Renal pelvis (tissue), 12 donors: ENCODE measurements at places on chromosomes 4 and X. TPM values are rescaled to one million over a fixed set of nuclear protein-coding genes. Genes with fewer than 3 reads are reported as not detected.

DNA sequence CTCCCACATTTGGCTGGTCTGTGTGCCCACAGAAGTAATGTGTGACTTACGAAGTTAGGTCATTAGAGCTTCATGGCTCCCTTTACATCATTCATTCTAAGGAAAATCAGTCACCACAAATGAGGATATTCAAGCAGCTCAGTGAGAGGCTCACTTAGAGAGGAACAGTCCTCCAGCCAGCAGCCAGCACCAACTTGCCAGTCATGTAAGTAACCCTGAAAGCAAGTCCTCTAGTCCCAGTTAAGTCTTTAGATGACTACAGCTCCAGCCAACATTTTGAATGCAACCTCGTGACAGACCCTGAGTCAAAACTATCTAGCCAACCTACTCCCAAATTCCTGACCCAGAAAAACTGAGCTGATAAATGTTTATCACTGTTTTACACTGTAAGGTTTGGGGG, 71.3 kb downstream of the LRBA start:
- DNase-seq: no peak

DNA sequence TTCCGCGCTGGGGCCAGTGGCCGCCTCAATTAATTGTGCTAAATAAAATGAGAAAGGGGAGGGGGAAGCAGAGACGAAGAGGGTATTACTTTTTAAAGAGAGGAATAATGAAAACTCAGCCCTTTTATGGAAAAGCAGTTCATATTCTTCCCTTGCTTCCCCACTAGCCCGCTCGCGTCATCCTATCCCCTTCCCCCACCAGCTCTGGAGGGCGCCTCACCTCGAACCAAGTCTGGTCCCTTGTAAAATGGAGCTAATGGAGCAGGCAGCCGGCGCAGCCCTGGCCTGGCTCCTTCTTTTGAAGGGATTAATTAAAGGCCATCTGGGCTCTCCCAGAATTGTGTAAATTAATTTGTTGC, 511 bp upstream of the NKX6-1 start:
- no peak for DNase-seq

DNA sequence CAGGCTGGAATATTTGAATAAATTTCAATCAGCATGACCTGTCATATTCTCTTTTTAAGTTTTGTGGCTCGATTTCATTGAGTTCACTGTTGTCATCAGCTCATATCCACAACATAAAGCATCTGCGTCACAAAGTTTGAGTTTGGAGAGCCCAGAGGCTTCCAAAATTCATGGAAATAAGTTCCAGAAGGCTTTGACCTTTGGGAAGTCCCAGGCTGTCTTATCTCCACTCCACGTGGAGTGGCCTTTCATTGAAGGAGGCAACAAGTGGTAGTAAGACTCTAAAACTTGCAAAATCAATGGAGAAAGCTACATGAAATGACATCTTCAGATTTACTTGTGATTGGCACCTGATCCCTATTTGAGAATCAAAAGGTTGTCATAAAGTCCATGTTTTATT, 54.1 kb upstream of the UNC5C start:
- DNase-seq: no peak

TBC1D8B gene
- polyA plus RNA-seq: 5.9 TPM

DNA sequence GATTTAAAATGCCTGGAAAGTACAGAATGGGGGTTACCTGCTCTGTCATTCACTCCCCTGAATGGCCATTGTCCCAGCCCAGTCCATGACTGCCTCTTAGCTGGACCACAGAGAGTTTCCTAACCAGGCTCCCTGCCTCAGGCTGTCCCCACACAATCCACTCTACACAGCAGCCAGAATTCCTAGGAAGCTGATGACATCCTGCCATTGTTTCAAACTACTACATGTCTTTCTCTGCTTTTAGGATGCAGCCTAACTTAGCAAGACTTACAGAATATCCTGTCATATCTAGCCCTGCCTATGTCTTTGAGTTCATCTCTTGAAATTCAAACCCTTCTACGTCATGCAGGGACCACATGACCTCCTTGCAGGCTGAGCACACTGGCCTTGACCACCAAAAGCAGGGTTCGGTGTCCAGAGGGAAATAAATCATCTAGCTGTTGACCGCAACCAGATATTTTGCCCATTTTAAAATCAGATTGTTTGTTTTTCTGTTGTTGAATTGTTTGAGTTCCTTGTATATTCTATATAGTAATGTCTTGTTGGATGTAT, 16.1 kb upstream of the CRMP1 start:
- DNase-seq: no peak

ARMCX4 gene
- polyA plus RNA-seq: 32.8 TPM

GRCh38 chrX:19566359-19567222, 51.3 kb upstream of the MAP3K15 start:
- no peak for DNase-seq

BMP2K gene
- polyA plus RNA-seq: 28.4 TPM

DNA sequence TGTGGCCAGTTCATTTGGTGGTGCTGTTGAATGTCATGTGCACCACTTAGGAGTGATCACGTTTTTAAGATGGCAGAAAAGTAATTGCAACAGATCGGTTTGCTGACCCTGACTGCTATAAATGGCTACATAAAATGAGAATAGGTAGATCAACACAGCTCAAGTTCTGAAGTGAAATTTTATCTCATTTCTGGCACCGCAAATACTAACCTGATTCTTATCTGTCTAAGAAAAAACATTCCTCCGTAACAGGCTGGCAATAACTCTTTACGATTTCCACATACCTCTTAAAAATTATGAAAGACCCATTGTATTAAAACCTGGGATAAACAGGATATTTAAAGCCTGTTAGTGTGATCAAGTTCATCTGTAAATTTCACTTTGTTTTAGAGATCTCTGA, 387.5 kb downstream of the PDGFC start:
- DNase-seq: no peak

- DNase-seq: no peak
Observed at GRCh38 chr4:114137984-114138383, 158.5 kb upstream of the ARSJ start.

DNA sequence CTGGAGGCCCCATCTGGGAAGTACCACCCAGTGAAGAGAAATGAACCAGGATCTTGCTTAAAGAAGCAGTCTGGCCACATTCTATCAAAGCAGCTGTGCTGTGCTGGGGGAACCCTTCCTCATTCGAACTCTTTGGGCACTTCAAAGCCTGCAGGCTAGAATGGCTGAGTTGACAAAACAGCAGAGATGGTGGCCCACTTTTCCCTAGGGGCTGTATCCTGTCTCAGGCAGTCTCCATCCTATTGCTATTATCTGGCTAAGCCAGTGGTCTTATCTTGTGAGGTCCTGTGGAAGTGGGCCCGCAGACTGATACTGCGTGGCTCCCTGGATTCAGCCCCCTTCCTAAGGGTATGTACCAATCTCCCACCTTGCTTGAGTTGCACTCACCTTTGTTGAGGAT, 114.3 kb downstream of the VSIG4 start:
- no peak for DNase-seq

SYN1 gene
- 5.4 TPM for polyA plus RNA-seq

DNA sequence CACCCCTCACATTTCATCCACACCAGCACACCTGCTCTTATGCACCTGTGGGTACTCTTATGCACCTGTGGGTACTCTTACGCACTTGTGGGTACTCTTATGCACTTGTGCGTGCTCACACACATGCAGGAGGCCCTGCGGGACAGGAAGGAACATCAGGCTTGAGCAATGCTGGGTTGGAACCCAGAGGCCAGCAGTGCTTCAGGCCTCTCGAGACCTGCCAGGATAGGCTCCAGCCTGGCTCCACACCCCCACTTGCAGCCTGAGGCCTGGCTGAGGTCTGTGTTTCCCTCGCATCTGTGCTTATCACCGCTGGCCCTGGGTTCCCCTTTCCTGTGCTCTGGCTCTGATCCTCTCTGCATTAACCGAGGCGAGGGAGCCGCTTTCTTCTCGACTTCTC, 34.7 kb downstream of the SORCS2 start:
- no peak for DNase-seq

DNA sequence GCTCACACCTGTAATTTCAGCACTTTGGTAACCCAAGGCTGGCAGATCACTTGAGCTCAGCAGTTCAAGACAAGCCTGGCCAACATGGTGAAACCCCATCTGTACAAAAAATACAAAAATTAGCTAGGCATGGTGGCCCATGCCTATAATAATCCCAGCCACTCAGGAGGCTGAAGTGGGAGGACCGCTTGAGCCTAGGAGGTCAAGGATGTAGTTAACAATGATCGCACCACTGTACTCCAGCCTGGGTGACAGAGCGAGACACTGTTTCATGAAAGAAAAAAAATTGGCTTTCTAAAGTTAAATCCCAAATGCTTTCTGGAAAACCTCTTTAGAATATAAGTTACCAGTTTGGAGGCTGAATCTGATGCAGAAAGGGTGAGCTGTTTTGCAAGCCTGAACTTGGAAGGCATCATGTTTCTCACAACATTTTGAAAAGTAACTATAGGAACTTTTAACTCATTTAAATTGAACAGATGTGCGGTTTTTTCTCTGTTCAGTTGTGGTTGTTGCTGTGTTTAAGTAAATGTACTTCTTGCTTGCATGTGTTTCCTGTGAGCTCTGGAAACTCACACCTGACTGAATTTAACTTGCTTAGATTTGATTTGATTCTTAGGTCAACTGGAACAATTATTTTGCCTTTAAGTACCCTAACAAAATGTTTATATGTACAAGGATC, 39.8 kb upstream of the TMEM131L start:
- no peak for DNase-seq

PDLIM3 gene
- 4.9 TPM for polyA plus RNA-seq

TRPC3 gene
- polyA plus RNA-seq: 1.3 TPM

TEX11 gene
- polyA plus RNA-seq: 0.13 TPM

VGLL1 gene
- polyA plus RNA-seq: 9.7 TPM

DNA sequence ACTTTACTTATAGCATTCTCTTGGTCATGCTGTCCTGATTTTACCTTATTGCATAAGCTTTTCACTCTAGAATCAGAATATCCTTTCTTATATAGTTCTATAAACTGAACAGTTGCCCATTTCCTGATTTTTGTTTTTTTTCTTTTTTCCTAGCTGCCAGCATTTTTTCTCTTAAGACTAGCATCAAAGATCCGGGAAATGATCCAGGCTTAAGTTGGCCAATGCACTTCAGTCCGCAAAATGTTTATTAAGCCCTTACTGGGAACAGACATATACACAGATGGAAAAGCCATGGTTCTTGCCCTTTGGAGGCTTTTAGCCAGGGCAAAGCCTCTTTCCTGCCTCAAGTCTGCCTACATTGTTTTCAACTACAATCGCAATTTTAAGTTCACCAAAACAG, 10.1 kb upstream of the BMP2K start:
- no peak for DNase-seq

AMTN gene
- not detected for polyA plus RNA-seq

KLHL13 gene
- polyA plus RNA-seq: 72.1 TPM

ADH1B gene
- polyA plus RNA-seq: 26.1 TPM

GRCh38 chrX:46965125-46965758, 53.0 kb downstream of the JADE3 start:
- DNase-seq: no peak

DNA sequence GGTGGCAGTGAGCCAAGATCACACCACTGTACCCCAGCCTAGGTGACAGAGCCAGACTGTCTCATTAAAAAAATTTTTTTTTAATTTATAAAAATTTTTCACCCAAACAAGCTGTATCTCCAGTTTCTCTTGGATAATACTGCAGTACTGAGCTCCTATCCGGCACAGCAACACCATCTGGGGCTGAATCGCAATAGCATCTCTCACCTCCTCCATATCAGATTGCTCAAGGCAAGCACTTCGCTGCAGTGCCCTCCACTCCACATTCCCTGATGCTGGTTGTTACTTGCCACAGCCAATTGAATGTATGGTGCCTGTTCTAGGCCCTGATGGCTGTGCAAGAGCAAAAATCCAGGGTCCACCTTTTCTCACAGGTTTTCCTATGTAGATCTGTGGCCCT, 69.3 kb upstream of the FAM241A start:
- DNase-seq: no peak

EDNRA gene
- 76.5 TPM for polyA plus RNA-seq

GRCh38 chrX:54473993-54474859, 21.8 kb downstream of the FGD1 start:
- DNase-seq: no peak

PPARGC1A gene
- 24.0 TPM for polyA plus RNA-seq

BGN gene
- polyA plus RNA-seq: 155 TPM

SRPK3 gene
- 1.5 TPM for polyA plus RNA-seq

GRCh38 chr4:4659871-4660651, 118.2 kb upstream of the STX18 start:
- no peak for DNase-seq

- no peak for DNase-seq
Observed at GRCh38 chrX:69131886-69132285, 33.4 kb downstream of the PJA1 start.

DNA sequence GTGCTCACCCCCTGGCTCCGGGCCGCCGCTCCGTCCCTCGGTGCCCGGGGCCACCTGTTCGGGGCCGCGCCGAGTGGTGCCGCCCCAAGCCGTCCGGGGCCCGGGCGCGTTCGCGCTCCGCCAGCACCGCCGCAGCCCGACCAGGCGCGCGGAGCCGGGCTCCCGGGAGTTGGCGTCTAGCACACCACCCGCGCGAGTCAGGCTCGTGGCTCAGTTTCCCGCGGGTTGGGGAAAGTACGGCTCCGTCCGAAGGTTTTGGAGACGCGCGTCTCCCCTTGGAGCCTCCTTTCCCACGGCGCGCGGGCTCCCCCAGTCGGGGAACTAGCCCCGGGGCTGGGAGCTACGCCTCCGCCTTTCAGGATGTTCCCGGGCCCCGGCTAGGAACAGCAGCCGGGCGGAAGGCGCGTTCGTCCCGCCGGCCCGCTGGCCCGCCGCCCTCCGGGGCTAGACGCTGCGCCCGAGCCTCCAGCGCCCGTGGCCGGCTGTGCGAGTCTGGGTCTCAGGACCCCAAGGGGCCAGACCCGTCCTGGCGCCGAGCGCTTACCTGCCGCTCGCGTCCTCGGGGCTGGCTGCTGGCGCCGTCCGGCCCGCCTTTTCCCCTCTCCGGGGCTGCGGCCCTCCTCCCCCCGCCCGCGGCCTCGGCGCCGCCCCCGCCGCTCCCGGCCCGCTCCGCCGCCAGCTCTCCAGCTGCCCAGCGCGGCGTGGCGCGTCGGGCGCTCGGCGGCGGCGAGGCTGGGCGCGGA, at the start of gene ADGRG2:
Gene ADGRG2, minus strand, starts transcription at position 571 of the 743 bp plus-strand sequence. CDS start 53,634 bp downstream, outside the sequence.
- DNase-seq: no peak

DNA sequence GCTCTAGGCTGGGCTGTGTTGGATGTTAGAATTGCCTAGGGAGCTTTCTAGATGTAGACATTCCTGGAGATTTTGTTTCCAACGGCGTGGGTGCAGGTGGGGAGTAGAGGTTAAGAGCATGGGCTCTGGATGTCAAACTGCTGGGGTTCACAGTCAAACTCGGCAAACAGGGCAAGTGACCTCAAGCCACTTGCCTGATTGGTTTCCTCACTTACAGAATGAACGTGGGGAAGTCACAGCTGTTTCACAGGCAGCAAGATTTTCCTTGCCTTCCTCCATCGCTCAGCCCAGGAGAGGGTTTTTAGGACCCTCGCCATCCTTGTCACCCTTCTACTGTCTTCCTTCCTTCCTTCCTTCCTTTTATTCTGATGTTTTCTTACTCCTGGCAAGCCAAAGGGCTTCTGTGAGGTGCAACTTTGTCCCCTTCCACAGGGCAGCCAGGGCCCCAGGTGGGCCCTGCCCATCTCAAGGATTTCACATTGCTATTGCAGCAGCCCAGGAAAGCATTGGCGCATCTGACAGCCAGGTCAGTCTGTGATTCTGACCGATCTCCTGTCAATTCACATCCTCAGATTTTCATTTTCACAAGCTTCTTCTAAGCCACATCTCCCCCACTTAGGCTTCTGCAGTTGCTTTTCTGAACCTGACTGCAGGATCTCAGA, 7.0 kb downstream of the RTL5 start:
- DNase-seq: no peak

GRCh38 chr4:130027973-130028372, 932.0 kb downstream of the C4orf33 start:
- no peak for DNase-seq

NBDY gene
- 100 TPM for polyA plus RNA-seq

USP53 gene
- 42.8 TPM for polyA plus RNA-seq

GRCh38 chr4:105994061-105994460, 98.8 kb downstream of the NPNT start:
- no peak for DNase-seq
